ENCODE measurements at places on chromosomes 3 and 15.

DNA sequence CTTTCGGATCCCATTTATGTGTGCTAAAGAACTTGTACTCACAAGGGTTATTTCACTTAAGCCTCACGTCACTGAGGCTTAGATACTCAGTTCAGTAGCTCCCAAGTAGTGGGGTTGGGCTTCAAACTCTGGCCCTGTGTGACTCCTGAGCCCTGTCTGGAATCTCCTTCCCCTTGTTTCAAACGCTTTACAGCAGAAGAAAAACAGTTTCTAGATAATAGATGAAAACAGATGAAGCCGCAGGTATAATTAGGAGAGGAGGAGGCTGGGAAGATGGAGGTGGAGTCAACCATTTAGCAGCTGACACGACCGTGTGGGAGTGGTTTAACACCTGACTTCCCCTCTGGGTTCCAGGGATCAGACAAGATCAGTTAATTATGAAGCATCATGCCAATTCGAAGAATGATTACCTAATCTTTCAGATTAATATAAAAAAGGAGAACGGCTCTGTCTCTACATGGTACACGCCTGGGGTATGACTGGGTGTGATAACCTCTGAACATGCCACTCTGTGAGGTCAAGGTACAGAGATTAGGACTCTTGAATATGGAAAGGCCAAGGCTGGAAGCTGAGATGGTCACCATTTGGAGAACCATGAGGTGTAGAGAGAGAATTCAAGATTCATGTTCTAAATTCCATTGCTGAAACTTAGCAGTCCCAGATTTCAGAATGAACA, 31.1 kb downstream of the TPM1 start:
- DNase-seq = no peak

- no peak for DNase-seq
Measured at GRCh38 chr3:113212150-113212843, 940 bp downstream of the BOC start.

- DNase-seq = no peak
Measured at GRCh38 chr3:182005219-182005618, 293.5 kb downstream of the SOX2 start.

- no peak for DNase-seq
Measured at GRCh38 chr3:2247831-2248230, 149.2 kb downstream of the CNTN4 start.

DNA sequence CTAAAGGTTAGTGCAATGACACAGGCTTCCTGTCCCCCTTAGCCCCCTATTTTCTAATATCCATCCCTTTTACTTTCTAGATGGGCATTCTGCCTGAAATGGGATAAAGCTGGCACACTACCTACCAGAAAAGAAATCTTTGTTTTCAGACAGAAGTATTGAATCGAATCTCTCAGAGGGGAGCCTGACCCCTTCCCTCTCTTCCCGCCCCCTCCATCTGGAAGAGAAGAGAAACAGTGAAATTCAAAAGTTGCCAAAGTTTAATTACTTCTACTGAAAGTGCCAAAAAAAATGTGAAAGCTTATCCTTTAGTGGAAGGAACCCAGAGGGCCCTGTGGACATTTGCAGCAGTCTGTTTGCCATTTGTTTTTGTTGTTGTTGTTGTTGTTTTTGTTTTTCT, 523.8 kb downstream of the AGBL1 start:
- no peak for DNase-seq

GRCh38 chr3:71062952-71063772, 520.4 kb downstream of the FOXP1 start:
- no peak for DNase-seq

DNA sequence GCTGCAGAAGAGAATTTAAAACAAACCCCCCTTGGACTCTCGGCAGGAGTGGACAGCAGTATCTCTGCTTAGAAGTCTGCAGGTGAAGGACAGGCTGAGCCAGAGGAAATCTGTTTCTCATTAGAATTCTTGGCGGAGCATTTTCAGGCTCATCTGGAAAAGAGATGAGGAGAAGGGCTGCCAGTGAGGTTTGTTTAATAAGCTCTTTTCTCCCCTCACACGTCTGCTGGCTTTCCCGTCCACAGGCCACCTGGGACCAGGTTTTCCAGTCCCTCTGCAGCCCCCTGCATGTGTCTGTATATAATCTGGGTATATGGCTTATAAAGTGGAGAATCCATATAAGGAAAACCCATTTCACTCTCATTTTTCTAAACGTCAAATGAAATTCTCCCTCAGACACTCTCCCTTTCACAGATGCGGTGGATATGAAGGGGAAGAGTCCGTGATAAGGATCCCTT, 155.4 kb upstream of the TPM1 start:
- DNase-seq = no peak

- no peak for DNase-seq
Measured at GRCh38 chr15:40923551-40923950, 5.6 kb upstream of the DLL4 start.

DNA sequence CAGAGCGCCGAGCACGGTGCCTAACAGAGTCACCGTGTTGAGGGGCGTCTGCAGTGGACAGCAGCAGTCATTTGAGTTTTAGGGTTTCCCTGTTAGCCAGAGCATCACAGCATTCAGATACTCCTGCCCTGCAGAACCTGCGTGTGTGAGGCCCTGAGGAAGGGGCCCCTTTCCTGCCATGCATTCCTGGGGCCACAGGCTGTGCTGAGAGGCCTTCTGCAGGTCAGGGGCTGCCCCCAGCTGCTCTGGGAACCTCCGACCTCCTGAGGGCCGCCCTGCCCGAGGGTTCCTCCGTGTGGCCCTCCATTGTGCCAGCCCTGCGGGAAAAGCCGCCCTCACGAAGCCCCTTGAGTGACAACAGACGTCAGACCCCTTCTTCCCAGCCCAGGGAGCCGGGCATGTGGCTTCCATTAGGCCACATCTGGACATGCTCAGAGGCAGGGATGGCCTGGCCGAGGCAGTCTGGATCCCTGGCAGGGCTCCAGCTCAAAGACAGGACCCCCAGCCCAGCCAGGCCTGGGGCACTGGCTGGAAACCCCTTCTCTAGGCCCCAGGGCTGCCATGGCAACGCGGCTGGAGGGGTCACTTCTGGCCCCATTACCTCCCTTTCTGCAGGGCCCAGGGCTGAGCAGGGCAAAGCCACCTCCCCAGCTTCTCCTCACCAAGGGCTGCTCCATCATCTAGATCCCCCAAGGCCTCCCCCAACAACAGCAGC, 25.3 kb downstream of the FBLN2 start:
- no peak for DNase-seq

GRCh38 chr3:185316740-185317412, 46.1 kb upstream of the MAP3K13 start:
- DNase-seq = no peak

DNA sequence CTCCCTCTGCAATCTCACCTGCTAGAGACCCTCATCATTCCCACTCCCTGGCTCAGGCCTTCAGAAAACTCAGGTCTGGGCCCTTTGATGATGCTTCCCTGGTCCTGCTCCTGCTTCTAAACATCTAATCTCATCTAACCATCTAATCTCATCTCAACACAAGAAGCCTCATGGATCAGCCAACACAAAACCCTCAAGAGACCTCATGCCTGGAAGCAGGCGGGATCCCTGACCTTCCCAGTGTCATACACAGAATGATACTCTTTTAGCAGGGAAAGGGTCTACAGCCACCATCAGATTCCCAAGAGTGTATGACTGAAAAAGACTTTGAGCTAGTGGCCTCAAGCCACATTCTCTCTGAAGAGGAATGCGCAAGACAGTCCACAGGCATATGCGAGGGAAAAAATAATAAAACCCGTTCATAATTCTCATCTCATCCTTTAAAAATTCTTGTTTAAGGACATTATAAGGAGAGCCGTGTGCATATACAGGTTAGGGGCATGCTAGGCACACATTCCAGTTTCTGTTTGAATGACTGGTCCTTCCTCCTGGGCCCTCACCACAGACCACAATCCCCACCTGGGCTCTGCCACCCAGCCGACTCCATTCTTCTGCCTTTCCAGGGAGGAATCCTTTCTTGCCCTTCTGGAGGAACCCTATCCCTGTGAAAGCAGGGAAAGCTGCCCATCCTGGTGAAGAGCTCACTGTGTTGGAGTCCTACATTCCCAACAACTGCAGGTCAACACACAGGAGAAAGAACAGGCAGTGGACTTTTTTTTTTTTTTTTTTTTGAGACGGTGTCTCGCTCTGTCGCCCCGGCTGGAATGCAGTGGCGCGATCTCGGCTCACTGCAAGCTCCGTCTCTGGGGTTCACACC, 2.2 kb downstream of the ZXDC start:
- no peak for DNase-seq

DNA sequence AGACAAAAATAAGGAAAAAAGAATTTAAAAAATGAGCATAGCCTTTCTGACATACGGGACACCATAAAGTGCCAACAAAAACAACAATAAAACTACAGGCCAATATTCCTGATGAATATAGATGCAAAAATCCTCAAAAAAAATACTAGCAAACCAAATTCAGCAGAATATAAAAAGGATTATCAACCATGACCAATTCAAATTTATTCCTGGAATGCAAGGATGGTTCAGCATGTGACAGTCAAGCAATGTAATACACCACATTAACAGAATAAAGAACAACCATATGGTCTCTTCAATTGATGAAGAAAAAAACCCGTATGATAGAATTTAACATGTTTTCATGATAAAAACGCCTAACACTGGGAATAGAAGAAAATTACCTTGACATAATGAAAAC, 341.7 kb downstream of the PYDC2 start:
- no peak for DNase-seq

DNA sequence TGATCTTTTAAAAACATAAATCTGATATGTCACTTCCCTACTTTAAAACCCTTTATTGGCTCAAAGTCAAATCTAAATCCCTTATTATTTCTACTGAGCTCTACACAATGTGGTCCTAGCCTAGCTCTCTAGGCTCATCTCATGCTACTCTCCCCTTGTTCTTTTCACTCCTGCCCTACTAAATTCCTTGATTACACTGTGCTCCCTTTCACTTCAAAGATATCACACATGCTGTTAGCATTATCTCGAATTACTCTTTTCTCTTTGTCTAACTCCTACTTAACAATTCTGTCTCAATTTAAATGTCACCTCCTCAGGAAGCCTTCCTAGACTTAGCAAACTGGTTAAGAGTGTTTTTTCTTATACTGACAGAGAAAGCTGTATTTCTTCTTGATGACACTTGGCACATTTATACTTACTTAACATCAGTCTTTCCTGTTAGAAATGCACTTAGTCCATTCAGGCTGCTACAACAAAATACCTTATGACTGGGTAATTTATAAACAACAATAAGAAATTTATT, 102.0 kb downstream of the SCAPER start:
- DNase-seq = no peak

- no peak for DNase-seq
Measured at GRCh38 chr3:73674280-73674679, 49.5 kb upstream of the PDZRN3 start.

DNA sequence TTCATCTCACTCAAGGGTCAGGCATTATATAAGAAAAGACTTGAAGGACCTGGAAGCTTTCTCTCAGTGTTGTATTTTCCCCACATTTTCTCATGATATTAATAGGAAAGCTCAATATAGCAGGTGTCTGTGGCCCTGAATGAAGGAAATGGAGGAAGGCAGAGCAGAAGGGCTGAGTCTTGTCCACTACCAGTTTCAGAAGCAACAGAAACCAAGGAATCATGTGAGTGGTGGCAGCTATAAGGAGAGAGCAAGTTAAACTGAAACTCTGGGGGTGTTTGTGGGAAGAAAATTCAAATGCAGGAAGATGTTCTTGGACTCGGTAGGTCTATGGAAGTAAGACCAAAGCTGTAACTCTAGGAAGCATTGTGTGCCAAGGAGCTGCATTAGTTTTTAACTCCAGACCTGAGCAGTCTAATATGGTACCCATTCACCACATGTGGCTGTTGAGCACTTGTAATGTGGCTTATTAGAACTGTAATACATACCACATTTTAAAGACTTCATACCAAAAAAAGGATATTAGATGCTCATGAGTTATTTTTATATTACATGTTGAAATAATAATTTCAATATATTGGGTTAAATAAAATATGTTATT, 278.8 kb upstream of the GADL1 start:
- no peak for DNase-seq

DNA sequence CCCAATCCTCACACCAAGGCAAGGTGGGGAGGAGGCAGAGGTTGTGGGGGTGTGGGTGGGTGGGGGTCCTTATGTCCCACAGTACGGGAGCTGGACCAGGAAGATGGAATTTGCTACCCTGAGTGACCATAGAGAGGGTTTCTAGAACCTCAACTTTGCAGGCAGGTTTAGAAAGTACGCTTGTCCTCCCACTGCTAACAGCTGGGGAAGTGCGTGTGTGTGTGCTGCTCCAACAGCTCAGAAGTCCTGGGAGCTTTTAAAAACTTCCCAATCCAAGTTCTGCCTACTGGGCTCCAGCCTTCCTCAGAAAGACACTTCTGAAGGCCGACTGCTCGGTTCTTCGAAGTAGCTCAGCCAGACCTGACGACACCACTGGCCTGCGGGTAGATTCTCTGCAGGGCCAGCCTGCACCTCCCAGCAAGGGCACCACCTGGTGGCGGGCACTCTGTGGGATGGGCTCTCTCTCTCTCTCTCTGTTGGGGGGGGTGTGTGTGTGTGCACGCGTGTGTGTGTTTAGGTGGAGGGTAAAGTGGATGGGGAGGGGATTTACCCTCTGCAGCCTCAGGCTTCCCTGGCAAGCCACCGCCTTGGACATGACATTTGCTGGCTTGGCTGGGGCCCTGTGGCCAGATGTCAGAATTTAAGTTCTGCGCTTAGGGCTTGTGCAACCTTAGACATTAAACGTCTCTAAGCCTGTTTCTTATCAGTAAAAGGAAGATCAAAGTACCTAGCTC, 15.6 kb downstream of the TMEM158 start:
- peak; percentile 68 for DNase-seq

GRCh38 chr3:175662815-175663214, 803.7 kb downstream of the NAALADL2 start:
- no peak for DNase-seq

GRCh38 chr15:69893863-69894262, 203.9 kb downstream of the TLE3 start:
- no peak for DNase-seq

- DNase-seq = no peak
Measured at GRCh38 chr3:16121391-16121790, 53.1 kb upstream of the GALNT15 start.

- no peak for DNase-seq
Measured at GRCh38 chr3:71515636-71516365, 67.7 kb downstream of the FOXP1 start.

- DNase-seq = no peak
Measured at GRCh38 chr3:167772992-167773391, 37.5 kb downstream of the SERPINI1 start.

DNA sequence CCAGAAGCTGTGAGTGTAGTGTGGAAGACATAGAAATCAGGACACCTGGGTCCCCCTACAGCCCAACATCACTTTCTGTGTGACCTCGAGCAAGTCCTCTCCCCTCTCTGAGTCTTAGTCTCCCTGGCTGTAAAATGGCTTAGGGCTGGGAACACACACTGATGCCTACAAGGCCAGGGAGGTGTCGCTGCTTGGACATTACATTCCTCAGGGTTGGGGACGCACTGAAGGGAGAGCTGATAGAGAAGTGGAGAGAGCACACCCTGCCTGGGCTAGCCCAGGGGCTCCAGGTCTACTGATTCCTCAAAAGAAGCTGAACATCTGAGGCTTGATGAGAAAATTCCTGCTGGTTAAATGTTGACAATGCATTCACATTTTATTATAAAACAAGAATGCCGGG, 6.3 kb upstream of the ALAS1 start:
- no peak for DNase-seq

- no peak for DNase-seq
Measured at GRCh38 chr3:25542492-25543039, 114.5 kb downstream of the RARB start.

GRCh38 chr3:40009991-40010390, 200.6 kb downstream of the MYRIP start:
- no peak for DNase-seq

Data from stimulated activated CD4-positive, alpha-beta T cell treated with anti-CD3 and anti-CD28 coated beads, Interleukin-4, amount 100 ng/mL, for 48 hours (primary cell).